ENCODE measurements at places on chromosomes 12 and 14. TPM values are rescaled to one million over a fixed set of nuclear protein-coding genes. Genes with fewer than 3 reads are reported as not detected.
A peak's percentile ranks its signal among the peaks of the same experiment; 100 is the strongest.

- no peaks in the 10 kb centered on the region for H3K36me3 ChIP-seq
- H3K4me3 ChIP-seq, result no peak overlapping the region
- no peaks in the 10 kb centered on the region for H3K27me3 ChIP-seq
- no peaks in the 10 kb centered on the region for H3K4me1 ChIP-seq
- no peak for DNase-seq
Observed at GRCh38 chr12:65229441-65229840, 49.0 kb upstream of the MSRB3 start.

- DNase-seq, result peak; percentile 94
- H3K4me1 ChIP-seq, result peaks cover 1% of the 10 kb centered on the region
- no peaks in the 10 kb centered on the region for H3K27me3 ChIP-seq
- peak overlapping the region; percentile 91 for H3K27ac ChIP-seq
Observed at GRCh38 chr12:94262228-94263010, 114.0 kb downstream of the PLXNC1 start.

DNA sequence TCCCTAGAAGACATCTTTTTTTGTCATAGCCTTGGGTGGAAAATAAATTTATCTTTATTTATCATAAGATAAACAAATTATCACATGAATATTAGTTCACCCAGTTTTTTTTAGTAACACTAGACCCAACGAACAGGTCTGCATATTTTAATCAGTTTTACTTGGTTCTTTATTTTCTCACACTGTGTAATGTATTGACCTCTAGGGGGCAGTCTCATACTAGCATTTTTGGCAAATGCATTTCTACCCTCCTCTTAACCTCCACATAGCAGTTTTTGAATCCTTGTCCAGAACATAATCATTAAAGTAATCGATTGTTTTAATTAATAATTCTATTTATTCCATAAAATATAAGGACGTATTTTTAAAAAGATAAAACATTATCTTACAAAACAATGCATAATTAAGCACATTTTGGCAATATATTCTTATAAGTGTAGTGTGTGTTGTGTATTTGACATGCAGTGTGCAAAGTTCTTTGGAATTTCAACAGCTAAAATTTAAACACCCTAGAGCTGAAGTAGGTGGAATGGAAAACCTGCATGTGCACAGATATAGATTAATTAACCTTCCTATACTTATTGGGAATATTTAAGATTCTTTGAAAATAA is 31.6 kb upstream of the PTPRQ start:
- no peaks in the 10 kb centered on the region for H3K27me3 ChIP-seq
- H3K27ac ChIP-seq, result no peak overlapping the region
- no peaks in the 10 kb centered on the region for H3K4me1 ChIP-seq
- no peak overlapping the region for H3K4me3 ChIP-seq

The TSHR gene
- total RNA-seq, result 0.73 TPM

The MGP gene
- 876 TPM for total RNA-seq

DNA sequence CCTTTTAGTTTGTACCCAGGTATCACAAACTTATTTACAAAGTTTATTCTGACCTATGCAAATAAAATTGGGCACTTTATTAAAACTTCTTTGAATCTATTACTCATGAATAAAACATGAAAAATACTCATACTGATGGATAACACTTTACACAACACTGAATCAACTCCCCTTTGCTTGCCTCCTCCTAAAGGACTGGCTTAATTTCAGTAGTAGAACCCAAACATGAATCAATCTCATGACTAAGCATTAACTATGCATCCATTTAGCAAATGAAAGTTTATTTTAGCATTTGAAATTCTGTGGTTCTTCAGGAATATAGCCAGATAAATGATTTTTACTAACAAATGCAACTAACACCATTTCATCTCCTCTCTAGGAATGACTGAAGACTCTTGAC is 32.4 kb downstream of the DENND5B start:
- no peak overlapping the region for H3K27ac ChIP-seq
- no peak for DNase-seq
- no peaks in the 10 kb centered on the region for H3K4me1 ChIP-seq
- no peaks in the 10 kb centered on the region for H3K27me3 ChIP-seq

Measured in uterus (tissue), 4 donors.